ENCODE measurements at places on chromosomes 6 and 20.

GRCh38 chr6:27668442-27669294 lies 195.8 kb upstream of the ZNF184 start:
- peak; percentile 70 for DNase-seq

DNA sequence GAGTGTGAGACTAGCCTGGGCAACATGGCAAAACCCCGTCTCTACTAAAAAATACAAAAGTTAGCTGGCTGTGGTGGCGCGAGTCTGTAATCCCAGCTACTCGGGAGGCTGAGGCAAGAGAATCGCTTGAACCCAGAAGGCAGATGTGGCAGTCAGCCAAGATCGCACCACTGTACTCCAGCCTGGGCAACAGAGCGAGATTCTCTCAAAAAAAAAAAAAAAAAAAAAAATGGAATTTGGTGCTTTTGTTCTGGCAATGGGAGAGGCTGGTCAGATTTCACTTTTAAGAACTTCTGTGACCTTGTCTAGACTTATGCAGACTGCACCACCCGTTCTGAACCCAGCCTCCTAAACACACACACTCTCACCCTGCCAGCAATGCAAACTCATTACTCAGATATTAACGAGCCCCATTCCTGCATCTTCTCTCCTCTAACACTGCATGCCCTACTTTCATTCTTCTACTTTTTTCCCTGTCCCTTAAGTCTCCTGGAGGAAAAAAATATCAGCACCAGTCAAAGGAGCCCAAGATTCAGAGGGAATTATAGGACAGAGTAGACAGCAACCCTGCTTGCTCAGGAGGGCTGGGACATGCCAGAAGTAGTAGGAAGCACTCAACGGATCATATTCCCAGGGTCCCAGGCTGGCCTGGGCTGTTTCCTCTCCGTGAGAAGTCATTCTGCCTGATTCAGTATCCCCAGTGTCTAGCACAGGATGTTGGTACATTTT lies 4.4 kb downstream of the MOCS1 start:
- no peak for DNase-seq

- no peak for DNase-seq
Measured at GRCh38 chr20:62355878-62356588, 11.1 kb downstream of the LAMA5 start.

GRCh38 chr20:37316116-37316774 lies 26.8 kb downstream of the MANBAL start:
- no peak for DNase-seq

GRCh38 chr6:15340775-15341174 lies 94.9 kb downstream of the JARID2 start:
- no peak for DNase-seq

- no peak for DNase-seq
Measured at GRCh38 chr6:158467923-158468322, 92.0 kb upstream of the TMEM181 start.

DNA sequence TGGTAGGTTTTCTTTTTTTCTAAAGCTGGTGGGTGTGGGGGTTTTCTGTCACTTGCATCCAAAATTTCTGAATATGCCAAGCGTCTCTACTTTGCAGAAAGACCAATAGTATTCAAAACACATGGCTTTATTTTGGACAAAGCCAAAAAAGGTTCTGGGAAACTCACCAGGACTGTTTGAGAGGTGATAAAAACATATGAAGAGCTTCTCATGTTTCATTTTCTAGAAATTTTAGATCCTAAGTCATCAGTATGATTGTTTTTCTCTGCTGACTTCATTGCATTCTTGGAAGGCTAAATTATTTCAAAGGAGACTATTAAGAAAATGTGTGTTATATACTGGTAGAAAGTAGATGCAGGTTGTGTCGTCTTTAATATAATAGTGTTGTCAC lies 51.3 kb downstream of the GCLC start:
- DNase-seq: no peak

GRCh38 chr20:46997187-46997586 lies 102.5 kb downstream of the EYA2 start:
- no peak for DNase-seq

- no peak for DNase-seq
Measured at GRCh38 chr6:13874191-13874549, 50.6 kb upstream of the RNF182 start.

GRCh38 chr6:51004380-51004779 lies 185.7 kb downstream of the TFAP2B start:
- no peak for DNase-seq

- DNase-seq: no peak
Measured at GRCh38 chr20:49985617-49986016, 2.8 kb downstream of the SNAI1 start.

DNA sequence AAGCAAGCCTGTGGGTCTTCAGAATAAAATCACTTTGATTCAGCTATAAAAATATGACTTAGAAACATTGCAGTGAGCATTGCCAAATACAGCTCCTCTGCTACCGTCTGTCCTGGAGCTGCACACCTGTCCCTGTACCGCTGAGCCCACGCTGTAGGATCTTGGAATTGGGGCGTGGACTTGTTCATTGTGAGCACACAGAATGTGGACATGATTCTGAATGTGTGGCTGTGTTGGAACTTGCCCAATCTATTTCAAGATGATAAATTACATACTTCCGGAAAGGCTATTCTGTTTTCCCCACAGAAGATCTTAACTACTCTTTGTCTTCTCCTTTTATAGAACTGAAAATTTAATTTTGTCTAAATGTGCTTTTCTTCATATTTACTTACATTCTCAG lies 107.3 kb downstream of the UST start:
- DNase-seq: no peak

DNA sequence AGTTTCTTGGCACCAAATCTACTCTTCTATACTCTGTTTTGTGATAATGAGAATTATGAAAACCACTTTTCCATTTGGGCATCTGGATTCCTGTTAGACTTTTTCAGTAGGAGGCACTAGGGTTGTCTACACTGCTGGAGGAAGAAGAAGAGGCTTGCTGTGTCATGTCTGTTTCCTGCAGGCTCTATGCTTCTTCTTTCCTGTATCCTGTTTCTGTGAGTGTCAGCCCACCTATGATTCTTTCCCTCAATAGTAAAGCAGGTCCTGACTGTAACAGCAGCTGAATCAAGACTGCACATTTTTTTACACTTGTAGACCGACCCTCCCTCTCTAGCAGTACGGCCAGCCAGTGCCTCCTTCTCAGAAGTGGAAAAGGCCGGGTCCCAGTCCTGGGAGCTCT lies 603.9 kb downstream of the HDGFL1 start:
- no peak for DNase-seq

- no peak for DNase-seq
Measured at GRCh38 chr6:108157981-108158525, 7.8 kb upstream of the NR2E1 start.

DNA sequence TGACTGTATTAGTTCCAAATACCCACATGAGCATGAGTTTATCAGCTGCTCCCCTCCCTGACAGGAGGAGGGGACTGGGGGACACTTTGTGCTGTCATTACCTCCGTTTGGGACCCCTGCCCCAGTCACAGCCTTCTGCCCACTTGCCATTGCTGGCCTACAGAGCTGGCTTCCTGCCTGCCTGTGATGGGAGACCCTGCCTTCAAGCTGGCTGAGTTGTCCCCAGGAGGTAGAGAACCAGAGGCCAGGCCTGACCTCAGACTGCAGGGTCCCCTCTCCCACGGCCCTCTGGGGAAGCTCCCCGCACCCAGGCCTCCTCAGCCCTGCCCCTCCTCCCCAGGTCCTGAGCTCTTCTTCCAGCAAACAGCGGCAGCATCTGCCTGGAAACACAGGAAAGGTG lies 105.5 kb downstream of the JPH2 start:
- no peak for DNase-seq

DNA sequence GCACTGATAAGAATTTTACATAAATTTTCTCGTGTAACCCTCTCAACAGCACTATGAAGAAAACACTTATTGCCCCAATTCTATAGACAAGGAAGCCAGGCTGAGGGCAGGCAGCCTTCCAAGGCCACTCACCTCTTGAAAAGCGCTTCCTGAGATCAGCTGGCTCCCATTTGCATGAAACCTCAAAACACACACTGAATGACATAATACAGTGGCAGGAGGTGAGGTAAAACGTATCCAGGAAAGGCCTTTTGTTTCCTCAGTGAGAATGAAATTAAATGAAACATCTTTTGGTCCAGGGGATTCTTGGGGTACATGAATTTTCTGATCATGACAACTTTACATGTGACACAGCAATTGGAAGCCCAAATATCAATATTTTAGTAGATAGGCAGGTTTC lies 112.5 kb downstream of the WDR27 start:
- no peak for DNase-seq

DNA sequence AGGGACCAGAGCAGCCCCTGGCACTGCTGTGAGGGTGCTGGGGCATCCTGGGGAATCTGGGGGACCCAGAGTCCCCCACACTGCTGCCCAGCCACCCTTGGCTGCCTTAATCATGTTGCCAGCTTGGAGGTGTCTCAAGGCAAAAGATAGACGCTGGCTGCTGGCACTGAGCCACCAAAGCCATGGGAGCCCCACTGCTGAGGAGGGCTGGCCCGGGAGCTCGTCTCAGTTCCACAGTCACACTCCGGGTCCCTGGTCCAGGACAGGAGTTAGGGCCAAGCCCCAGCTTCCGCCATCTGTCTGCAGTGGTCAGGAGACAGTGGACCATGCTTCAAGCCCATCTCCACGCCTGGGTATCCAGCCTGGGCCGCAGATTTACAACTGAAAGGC lies 41.0 kb upstream of the HMGA1 start:
- DNase-seq: no peak

GRCh38 chr6:160959726-160960435 lies 31.7 kb upstream of the MAP3K4 start:
- DNase-seq: no peak

DNA sequence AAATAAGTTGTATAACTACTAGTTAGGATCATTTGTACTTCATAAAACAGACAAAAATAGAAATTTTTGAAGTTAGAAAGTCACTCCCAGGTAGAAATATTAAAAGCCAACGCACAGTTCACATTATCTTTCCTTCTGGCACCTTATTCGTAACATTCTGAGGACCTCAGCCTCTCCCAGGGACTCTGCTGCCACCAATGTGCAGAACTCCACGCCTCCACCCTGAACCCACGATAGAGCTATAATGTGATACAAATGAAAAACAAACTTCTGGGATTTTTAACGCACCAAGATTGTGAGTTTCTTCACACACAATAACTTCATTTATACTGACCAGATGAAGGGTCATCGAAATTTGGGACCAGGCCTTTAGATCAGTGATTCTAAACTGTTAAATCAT lies 9.5 kb downstream of the BMP7 start:
- no peak for DNase-seq

GRCh38 chr20:49699200-49699992 lies 14.3 kb downstream of the B4GALT5 start:
- no peak for DNase-seq

GRCh38 chr6:40743690-40744446 lies 156.7 kb upstream of the LRFN2 start:
- DNase-seq: no peak

- no peak for DNase-seq
Measured at GRCh38 chr20:20261159-20261558, 106.7 kb upstream of the INSM1 start.

DNA sequence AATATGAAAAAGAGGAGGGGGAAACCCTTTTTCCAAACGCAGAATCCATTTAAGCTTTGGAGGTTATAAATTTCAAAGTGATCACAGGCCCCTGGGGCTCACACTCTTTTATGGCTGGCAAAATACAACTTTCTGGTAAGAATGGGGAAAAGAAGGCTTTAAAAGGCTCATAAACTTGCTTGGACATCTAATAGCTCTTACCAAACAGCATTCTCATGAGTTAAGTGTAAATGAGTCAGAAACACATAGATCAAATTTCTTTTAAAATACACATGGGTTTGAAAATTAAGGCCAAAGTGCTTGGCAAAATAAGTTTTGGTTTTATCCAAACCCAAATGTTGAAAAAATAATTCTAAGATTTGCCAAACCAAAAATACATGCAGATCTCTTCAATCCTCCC lies 154.6 kb downstream of the SOBP start:
- no peak for DNase-seq

- peak; percentile 62 for DNase-seq
Measured at GRCh38 chr6:11732036-11732631, 46.5 kb downstream of the ADTRP start.

DNA sequence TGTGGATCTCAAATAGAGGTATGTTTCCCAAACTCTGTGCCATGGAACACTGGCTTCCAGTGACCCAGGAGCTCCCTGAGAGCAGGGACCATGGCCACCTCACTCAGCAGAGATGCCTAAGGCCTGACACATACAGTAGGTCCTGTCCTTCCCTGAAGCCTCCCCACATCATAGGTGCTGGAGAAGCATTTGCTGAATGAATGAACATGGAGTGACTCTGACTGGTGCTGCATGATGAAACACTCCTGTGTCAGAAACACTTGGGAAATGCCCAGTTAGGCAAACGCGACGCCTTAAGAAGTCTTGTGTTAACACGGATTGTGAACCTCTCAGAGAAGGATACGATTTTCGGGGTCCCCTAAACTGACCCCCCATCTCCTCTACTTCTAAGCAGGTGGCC lies 14.3 kb downstream of the SLA2 start:
- DNase-seq: no peak

DNA sequence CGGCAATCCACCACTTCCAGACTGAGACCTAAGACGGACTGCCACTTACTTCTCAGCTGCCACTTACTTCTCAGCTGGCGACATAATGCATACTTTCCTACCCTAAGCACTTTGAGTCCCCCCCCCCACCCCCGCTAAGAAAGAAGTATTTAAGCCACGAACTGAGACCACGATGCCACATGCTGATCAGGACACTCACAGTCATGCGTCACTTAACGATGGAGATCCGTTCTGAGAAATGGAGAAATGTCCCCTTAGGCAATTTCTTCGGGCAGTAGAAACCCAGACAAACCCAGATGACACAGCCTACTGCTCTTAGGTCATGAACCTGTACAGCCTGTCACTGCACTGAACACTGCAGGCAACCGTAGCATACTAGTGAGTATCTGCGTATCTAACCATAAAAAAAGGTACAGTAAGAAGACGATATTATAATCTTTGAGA lies 690 bp downstream of the IFNGR1 start:
- peak; percentile 12 for DNase-seq

GRCh38 chr6:2162079-2162445 lies 83.3 kb downstream of the GMDS start:
- no peak for DNase-seq

GRCh38 chr20:24965065-24965919 lies 16.2 kb downstream of the CST7 start:
- DNase-seq: no peak

GRCh38 chr6:76940191-76940590 lies 523.1 kb downstream of the HTR1B start:
- DNase-seq: no peak

GRCh38 chr6:44569131-44569530 lies 181.6 kb downstream of the CDC5L start:
- DNase-seq: no peak

- peak; percentile 5 for DNase-seq
Measured at GRCh38 chr6:143059663-143060353, 881 bp upstream of the AIG1 start.

- DNase-seq: no peak
Measured at GRCh38 chr20:46640536-46641311, 10.5 kb downstream of the SLC13A3 start.
